Islet precursor cell (in vitro differentiated cells): ENCODE measurements at places on chromosomes 3 and 15.

- DNase-seq = no peak
Measured at GRCh38 chr3:9779721-9780457, 10.1 kb upstream of the CAMK1 start.

GRCh38 chr3:169179722-169180121 is 483.8 kb downstream of the MECOM start:
- no peak for DNase-seq

DNA sequence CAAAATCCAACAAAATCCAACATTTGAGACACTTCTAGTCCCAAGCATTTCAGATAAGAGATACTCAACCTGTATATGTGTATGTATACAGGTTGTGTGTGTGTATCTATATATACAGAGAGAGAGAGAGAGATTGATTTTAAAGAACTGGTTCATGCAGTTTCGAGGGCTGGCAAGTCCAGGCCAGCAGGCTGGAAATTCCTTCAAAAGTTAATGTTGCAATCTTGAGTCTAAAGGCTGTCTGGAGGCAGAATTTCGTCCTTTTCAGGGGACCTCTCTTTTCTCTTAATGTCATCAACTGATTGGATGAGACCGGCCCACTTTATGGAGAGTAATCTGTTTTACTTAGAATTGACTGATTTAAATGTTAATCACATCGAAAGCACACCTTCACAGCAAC is 199.6 kb upstream of the IL12A start:
- no peak for DNase-seq

DNA sequence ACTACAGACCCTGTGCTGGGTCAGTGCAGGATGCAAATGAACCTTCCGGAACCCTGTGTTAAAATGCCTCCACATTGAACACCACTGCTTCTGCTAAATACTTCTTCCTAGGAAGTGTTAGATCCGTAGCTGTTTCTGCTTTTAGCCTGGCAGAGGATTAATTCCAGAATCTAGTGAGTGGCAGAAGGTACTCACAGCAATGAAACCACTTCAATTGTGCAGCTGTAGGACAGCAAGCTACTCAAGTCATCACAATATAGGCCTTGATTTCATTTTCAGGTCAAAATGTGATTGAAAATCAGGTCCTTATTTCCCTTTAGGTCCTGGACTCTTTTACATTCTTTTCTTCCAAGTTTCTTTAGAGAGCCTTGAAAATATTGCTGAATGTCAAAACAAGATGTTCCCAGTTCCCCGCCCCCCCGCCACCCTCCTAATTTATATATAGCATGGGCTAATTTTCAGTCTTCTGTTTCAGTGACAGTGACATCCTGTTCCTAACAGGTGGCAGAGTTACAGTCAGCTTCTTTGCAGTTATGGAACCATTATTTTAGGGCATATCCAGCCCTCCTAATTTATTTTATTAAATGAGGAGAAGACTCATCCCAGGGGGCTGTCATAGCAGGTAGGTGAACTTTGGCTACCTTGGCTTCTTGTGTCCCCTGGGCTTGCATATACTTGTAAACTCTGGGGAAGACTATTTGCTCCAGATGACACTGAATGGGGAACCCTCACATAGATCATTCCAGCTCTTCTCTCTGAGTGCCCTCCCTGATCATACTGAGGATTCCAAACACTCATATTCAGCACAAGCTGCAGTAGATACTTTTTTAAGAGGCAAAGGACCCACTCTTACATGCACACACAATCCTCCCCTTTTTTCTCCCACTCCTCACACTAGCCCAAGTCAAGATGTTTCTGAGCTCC is 28.0 kb upstream of the ARNT2 start:
- DNase-seq = no peak
